Stimulated activated CD4-positive, alpha-beta T cell treated with anti-CD3 and anti-CD28 coated beads, TNF-alpha, amount 100 ng/mL, for 48 hours (primary cell): ENCODE measurements at places on chromosomes 5 and 9.

- no peak for DNase-seq
Observed at GRCh38 chr5:155866971-155867370, 460.0 kb upstream of the SGCD start.

DNA sequence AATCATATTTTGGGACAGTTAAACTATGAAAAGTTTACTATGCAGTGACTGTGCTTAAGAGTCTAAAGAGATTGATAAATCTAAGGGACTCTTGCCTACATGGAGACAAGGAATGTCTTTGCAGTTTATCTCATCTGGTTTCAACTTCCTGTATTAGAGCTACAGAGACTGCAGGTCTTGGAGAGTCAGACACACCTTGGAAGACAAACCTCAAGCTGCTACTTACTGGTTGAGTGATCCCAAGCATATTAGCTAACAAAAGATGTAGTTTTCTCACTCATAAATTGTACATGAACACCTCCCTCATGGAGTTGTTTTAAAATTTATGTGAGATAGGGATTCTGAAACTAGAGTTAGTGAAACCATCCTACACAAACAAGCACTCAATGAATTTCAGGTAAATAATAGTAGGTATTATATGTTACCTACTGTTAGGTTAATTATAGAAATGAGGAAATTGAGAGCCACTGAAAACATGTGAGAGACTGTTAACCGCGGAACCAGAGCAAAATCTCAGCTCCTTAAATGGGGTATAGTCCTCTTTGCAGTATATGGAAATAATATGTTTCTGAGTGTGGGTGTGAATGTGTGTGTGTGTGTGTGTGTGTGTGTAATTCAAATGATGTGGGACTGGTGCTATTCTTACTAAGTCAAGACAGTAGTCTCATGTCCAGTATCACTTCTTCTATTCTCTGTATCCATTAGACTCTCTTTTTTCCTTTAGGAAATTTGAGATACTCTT is 752.1 kb downstream of the DTWD2 start:
- DNase-seq, result no peak

DNA sequence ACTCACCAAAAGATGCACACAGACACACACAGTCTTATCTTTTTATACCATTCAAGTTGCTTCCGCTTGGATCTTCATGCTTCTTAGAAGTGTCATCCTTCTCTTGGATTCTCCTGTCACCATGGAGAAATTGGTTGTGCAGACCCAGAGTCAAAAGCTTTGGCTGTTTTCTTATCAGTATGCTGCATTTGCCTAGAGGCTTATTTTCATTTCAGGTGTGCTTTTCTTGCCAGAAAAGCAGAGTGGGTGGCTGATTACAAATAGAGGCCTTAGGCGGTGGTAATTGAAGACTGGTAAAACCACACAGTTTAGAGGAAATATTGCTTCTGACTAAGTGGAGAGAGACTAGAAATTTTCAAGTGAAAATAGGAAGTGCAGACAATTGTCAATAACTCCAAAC is 70.2 kb upstream of the TLE4 start:
- no peak for DNase-seq

DNA sequence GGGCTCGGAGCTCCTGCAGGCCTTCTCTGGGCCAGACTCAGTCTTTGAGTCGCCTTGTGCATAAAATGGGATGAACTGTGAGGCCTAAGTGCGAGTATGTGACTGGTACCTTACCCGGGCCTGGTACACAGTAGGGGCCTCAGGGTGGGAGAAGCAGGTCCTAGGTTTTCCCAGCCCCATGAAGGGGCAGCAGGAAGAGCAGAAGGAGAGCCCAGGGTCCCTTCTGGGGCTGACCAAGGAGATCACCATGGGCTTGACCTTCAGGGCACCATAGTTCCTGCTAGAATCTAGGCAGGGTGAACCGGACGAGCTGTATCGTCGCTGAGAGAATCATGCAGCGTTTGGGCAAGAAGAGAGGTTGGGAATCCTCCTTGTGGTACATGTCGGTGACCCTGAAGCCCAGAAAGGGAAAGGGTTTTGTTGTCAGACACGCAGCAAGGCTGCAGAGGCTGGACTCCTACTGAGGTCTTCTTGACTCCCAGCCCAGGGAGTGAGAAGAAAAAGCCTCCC is 373 bp upstream of the PHYKPL start:
- no peak for DNase-seq

DNA sequence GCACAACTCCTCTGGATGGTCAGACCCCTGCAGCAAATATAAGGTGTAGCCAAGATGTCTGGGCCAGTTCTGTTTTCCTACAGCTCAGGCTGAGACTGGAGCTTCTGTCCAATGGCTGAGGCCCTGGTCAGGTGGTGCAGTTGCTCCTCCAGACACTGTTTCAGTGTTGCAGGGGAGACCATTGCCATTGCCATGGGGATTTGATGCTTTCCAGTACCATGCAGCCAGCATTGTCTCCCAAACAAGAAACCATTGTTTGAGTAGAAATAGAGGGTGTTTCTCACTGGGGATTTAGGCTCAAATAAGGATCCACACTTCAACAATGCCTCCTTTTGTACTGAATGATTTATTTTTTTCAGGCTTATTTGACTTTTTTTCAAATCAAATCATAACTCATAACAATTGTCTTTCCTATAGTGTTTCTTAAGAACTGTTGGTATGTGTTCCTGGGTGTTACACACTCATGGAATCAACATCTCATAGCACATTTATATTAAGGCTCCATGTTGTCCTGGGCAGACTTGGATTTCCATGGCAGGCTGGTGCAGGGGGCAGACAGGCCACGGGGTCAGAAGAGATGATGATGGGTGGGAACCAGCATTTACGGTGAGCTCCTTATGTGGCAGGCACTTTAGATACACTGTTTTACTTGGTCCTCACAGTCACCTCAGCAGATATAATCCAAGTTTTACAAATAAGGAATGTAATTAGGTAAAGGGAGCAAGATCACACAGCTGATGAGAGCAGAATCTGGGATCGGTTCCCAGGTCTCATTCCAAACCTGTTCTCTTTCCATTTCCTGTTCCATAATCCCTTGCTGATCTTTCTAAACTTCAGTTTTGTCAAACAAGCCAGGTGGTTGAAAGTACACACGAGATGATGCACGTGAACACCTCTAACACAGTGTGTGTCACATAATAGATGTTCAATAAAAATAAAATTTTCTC is 95.9 kb upstream of the GNAQ start:
- DNase-seq, result no peak

GRCh38 chr5:32542216-32543059 is 42.9 kb upstream of the SUB1 start:
- DNase-seq, result no peak

- DNase-seq, result no peak
Observed at GRCh38 chr9:117000196-117000723, 313.2 kb downstream of the TRIM32 start.

GRCh38 chr5:14177634-14178033 is 34.5 kb downstream of the TRIO start:
- no peak for DNase-seq

DNA sequence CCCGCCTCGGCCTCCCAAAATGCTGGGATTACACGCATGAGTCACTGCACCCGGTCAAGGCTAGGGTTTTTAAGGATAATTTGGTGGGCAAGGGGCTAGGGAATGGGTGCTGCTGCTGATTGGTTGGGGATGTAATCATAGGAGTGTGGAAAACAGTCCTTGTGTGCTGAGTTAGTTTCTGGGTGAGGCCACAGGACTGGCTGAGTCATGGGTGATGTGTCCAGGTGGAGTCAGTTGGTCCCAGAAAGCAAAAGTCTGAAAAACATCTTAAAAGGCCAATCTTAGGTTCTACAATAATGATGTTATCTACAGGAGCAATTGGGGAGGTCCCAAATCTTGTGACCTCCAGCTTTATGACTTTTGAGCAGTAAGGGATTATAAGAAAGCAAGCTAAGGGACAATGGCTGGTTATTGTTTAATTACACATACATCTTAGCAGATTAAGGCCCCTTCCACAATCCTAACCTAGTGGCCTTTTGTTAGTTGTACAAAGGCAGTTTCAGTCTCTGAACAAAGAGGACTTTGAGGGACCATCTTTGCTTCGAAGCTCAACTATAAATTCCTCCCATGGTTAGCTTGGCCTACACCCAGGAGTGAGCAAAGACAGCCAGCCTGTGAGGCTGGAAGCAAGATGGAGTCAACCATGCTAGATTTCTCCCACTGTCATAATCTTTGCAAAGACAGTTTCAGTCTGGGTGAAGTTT is 5.5 kb upstream of the AOPEP start:
- no peak for DNase-seq

GRCh38 chr5:128722551-128722950 is 184.5 kb upstream of the FBN2 start:
- DNase-seq, result no peak

GRCh38 chr9:5870020-5870339 is 20.7 kb upstream of the MLANA start:
- DNase-seq, result no peak

DNA sequence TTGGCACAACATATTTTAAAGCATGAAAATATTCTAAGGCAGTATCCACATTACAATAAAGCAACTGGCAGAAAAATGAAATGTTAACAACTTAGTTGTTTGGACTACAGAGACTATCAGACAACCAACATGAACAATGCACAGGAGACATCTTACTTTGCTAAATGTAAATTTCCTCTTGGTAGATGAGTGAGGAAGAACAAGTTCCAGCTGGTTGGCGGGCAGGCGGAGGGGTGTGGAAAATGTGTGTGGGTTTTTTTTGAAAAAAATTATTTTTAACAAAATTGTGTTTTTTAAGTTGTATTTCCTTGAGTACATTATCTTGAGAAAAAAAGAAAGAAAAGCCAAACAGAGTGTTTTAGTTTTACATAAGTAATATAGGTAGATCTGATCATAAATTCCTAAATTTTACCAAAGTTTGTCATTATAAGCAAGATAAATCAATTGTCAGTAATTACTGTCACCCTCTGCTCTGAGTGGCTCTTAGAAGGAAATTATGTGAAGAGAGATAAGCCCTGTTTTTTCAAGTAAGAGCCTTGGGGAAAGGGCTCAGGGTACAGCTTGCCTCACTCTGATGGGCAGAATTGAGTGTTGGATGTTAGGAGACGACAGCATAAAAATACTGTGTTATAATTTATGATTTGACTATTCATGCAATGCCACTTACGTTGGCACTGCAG is 42.5 kb downstream of the TMEM167A start:
- no peak for DNase-seq

DNA sequence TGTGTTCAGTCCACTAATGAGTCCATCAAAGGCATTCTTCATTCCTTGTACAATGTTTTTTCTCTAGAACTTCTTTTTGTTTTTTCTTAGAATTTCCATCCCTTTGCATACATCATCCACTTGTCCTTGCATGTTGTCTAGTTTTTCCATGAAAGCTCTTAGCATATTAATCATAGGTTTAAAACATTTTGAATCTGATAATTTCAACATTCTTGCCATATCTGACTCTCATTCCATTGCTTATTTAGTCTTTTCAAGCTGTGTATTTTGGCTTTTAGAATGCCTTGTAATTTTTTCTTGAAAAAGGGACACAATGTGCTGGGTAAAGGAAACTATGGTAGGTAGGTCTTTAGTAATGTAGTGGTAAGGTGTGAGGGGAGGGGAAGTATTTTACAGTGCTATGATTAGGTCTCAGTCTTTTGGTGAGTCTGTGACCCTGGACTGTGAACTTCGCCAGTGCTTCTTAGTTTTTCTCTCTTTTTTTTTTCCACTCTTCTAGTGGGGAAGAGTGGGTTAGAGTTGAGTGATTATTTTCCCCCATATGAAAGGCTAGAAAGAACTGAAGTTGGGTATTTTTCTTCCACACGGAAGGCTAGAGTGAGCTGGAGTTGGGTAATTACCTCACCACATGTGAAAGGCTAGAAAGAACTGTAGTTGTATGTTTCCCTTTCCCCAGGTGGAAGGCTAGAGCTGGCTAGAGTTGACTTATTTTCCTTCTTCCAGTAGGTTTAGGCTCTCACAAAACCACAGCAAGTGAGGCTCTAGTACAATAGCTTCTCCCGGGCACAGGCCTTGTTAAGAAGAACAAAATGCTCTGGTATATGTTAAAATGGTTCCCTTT is 172.1 kb downstream of the SNX18 start:
- no peak for DNase-seq

DNA sequence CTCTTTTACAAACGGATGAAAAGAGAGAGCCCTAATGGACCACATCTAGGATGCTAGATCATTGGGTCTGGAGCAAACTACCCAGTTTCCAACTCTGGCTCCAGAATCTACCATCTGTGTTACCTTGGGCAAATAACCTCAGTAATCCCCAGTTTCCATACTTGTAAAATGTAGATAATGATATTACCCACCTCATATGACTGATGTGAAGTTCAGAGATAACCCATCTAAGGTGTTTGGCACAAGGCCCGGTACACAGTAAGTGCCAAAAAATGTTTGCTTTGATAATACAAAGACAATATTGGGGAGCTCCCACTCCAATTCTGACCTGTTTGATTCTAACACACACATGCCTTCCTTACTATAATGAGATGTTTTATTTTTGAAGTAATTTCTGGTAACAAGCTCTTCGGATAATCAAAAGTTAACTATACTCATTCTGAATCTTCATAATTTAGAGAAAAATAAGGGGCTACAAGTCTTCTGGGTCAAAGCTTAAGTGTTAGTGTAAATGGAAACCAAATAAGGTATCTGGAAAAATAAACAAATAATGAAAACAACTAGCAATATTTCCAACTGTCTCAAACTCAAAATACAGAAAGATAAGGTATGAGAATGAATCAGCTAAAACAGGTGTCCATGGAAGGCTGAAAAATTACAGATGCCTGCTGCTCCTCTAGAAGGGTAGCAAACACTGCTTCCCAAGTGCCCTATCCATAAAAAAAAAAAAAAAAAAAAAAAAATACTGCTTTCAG is 30.4 kb downstream of the ELL2 start:
- DNase-seq, result no peak

DNA sequence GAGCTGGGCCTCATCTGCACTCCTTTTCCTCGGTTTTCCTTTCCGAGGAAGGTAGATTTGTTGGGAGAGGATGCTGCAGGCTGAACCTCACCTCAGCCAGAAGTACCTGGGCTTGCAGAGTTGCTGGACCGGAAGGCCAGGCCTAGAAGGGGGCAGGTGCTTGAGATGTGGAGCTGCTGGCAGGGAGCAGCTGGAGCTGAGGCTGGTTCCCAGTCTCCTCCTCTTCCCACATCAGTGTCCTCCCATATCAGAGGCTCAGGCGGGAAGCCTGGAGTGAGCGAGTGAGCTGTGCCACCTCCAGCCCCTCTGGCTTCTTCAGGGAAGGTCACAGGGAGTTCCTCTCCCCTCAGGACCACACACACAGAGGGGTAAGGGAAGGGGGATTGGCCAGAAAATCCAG is 259.4 kb downstream of the GADD45G start:
- DNase-seq, result no peak

DNA sequence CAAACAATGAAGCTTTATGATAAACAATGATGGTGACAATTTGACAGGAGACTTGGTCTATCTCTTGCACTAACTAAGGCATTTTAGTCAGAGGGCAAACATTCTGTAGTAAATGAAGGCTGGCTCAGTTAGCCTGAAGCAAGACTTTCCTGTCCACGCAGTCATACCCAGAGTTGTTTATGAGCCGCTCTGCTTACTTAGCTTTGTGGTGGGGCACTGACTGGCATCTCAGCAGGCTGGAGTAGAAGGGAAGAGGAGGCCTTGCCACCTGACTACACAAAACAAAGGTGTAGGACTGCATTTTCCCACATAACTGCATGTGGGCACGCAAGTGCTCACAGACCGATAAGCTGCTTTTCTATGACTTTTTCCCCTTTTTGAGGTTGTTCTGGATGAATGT is 133.7 kb upstream of the EPB41L4A start:
- DNase-seq, result no peak
